Activated CD4-positive, alpha-beta T cell treated with anti-CD3 and anti-CD28 coated beads, Interleukin-2, amount 50 U/mL, for 48 hours (primary cell): ENCODE measurements at places on chromosomes 7 and 10.

DNA sequence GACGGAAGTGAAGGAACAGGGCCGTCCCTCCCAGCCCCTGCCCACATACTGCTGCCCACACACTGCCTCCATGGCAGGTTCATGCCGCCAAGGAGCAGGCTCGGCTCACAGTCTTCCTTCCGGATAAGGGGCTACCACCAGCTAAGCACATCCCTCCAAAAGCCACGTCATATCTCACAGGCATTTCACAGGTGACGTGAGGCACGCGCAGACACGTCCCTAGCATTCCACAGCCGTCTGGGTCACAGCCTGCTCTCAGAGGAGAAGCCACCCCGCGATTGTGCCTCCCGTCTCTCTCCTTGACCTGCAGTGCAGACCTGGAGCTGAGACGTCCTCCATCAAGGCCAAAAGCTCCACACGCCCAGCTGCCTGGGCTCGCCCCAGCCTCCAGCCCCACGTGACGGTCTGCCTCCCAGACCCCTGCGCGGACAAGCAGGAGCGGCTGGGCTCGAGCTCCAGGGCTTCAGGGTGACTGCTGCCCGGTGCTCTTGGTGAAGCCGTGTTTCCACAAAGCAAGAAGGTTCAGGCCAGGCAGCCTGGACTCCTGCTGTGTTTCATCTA lies 114.0 kb downstream of the MAD1L1 start:
- DNase-seq: no peak

DNA sequence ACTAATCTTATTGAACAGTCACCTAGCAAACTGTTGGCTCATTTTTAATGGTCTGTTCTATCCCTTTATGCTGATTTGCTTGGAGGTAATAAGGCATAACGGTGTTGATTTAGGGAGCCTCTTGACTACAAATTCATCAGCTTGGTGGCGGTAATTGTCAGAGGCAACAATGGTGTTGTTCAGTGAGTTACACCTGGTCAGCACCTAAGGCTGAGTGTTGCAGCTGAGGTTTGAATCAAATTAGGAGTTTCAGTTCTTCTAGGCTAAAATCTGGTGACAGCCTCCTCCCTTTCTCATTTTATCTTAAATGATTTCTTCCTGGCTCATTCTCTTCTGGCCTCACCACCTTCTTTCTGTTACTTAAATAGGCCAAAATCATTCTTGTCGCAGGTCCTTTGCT lies 42.3 kb upstream of the SP8 start:
- DNase-seq: no peak

- no peak for DNase-seq
These were observed 327.1 kb downstream of the GFRA1 start for GRCh38 chr10:115945701-115946445.

GRCh38 chr10:106515206-106515790 lies 649.2 kb downstream of the SORCS1 start:
- DNase-seq: no peak

GRCh38 chr7:134440067-134440466 lies 18.8 kb downstream of the AKR1B1 start:
- DNase-seq: no peak

DNA sequence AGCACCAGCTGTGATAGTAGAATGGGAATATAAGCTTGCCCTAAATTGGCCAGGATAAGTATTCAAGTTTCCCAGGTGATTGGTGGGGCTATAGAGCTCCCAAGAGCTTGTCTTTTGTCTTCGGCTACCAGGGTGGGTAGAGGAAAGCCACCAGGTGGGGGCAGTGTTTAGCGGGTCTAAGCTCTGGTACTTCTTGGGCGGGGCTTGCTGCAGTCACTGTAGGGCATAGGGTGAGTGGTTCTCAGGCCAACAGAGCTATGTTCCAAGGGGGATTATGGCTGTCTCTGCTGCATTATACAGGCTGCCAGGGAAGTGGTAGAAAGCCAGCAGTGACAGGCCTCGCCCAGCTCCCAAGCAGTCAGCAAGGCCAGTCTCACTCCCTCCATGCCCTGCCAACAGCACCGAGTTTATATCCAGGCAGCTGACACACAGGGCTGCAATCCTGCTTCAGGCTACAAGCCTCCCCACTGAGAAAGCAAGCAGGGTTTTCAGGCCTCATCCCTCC lies 110.7 kb downstream of the ZNF467 start:
- peak; percentile 79 for DNase-seq
